ENCODE measurements at places on chromosomes 7 and 10.

DNA sequence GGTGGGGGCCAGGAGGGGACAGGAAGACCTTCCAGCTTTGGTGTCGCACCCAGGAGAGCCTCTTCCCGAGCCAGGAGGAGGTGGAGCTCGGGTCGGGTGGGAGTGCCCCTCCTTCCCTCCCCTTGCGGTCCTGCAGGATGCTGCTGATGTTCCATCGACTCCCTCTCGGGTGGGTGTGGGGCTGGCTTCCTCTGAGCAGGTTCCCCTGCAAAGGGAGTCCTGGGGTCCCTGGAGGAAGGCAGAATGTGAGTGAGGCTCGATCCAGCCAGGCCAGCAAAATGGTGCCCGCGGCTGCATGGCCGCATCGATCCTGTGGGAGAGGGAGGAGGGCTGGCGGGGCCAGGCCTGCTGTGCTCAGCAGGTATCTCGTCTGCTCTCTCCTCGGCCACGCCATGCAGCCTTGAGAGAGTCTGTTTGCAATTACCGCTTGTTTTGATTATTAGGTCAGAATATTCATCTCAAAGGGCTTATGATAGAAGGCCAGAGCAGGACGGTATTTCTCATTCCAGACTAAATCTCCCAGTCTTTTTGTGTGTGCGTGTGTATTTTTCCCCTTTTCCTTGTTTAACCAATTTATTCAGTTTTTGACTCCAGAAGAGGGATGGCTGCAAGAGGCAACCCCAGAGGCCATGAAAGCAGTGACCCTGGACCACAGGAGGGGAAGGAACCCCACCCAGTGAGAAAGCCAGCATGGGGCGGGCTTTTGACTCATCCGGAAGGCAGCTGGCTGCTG is 137.3 kb upstream of the ZMIZ1 start:
- DNase-seq: no peak

GRCh38 chr7:155458111-155458877 is at the start of gene EN2:
EN2 (plus strand) TSS chr7:155458129; CDS start chr7:155458378, 249 bp downstream.
- no peak for DNase-seq

- DNase-seq: no peak
These were observed 96.6 kb upstream of the KLF6 start for GRCh38 chr10:3881622-3882021.

GRCh38 chr10:80491251-80492102 is 37.4 kb downstream of the TSPAN14 start:
- DNase-seq: no peak

- no peak for DNase-seq
These were observed 45.5 kb upstream of the ADARB2 start for GRCh38 chr10:1782841-1783240.

DNA sequence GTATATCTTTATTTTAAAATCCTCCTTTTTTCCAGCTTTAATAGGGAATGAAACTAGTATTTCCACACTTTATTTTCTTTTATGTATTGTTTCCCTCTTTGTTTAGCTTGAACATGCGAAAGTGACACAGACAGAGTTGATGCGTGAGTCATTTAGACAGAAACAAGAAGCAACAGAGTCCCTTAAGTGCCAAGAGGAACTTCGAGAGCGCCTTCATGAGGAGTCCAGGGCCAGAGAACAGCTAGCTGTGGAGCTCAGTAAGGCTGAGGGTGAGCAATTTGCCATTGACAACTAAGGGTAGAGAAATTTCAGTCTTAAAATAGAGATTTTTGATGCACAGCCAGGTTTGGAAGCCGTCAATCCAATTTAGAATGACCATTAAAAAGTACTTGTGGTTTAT is 73.1 kb downstream of the CYP51A1 start:
- no peak for DNase-seq

DNA sequence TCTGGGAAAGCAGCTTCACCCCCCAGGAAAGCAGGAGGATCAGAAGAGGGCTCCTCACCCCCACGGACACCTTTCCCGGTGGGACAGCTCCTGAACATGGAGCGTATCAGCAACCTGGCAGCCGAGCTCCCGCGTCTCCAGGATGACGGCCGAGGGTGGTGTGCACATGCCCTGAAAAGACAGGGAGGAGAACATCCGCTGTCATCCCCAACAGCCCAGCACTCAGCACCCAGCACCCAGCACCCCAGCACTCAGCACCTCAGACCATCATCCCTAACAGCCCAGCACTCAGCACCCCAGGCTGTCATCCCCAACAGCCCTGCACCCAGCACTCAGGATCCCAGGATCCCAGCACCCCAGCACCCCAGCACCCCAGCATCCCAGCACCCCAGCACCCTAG is 3.9 kb upstream of the CFAP46 start:
- no peak for DNase-seq

DNA sequence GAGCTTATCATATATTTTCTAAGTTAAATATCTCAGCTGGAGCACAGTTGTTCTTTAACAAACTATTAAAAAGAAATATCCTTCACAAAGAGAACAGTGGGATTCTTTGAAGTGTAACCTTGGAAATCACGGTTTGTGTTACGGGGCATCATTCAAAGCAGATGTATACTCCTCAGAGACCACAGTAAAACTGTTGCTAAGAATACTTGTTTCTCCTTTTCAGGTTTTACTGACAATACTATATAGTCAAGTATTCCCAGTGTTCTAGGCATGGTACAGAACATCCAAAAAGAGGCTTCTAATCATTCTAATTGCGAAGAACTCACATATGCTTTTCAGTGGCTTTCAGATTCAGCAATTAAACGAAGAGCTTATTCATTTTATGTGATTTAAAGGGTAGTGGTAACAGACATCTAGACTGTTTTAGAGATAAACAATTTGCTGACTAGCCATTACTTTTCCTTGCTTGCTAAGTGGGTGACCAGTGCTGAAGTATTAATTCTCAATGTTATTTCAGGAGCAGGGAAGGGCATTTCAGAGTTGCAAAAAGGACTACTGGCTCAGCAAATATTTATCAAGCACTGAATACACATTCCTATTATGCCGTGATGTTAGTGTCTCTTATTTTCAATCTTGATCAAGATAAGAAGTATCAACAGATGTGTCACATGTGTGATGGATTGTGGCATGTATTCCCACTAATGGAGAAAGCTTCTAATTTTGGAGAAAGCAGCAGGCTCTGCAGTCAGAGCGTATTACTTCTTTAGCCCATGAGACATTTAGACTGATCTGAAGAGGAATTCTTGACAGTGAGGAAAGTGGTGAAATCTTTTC is 236.8 kb downstream of the RNLS start:
- no peak for DNase-seq

GRCh38 chr10:24176658-24177057 is 32.3 kb upstream of the KIAA1217 start:
- no peak for DNase-seq

DNA sequence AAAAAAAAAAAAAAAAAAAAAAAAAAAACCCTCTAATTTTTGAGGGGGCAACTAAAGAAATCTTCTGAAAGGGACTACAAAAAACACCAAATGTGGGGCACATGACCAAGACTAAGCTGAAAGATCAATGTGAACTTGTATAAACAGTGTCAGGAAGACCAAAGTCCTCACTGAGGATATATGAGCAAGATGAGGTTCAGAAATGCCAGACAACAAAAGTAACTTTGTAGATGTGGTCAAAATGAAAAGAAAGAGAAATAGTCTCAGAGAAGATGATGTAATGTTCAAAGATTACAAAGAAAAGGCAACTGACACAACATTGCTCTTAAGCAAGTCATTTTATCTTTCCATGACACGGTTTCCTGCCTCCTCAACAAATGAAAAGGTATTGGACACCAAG is 48.7 kb upstream of the PTPRZ1 start:
- DNase-seq: no peak

GRCh38 chr10:65907199-65907712 is 1018.6 kb upstream of the LRRTM3 start:
- DNase-seq: no peak

GRCh38 chr7:18529239-18529638 is 33.7 kb downstream of the HDAC9 start:
- DNase-seq: no peak

DNA sequence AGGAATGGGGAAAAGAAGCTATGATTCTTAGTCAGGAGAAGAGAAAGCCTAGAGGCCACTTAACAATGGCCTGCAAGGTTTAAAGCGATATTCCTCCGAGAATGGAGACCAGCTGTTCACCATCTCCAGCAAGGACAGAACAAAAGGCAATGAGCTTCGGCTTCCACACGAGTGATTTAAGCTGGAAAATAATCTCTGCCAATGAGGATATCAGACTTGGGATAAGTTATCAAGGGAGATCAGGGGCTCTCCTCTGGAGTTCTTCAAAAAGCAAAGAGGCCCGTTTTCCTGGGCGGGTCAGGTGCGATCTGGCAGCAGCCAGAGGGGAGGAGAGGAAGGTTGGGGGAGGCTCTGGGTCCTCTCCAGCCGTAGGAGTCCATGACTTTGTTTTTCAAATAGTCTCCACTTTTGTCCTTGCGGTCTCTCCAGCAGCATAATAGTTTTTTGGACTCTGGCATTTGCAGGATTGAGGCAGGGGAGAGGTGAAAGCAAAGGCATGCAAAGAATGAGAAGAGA is 211.3 kb downstream of the SKIDA1 start:
- no peak for DNase-seq

- no peak for DNase-seq
These were observed 201.8 kb downstream of the EBF3 start for GRCh38 chr10:129761981-129762956.

All from C1 segment of cervical spinal cord (tissue), 14 donors.